Activated CD4-positive, alpha-beta T cell treated with anti-CD3 and anti-CD28 coated beads for 4 hours (primary cell): ENCODE measurements at places on chromosomes 6 and 20.

- no peak for DNase-seq
Measured at GRCh38 chr6:40128127-40128526, 193.9 kb upstream of the MOCS1 start.

DNA sequence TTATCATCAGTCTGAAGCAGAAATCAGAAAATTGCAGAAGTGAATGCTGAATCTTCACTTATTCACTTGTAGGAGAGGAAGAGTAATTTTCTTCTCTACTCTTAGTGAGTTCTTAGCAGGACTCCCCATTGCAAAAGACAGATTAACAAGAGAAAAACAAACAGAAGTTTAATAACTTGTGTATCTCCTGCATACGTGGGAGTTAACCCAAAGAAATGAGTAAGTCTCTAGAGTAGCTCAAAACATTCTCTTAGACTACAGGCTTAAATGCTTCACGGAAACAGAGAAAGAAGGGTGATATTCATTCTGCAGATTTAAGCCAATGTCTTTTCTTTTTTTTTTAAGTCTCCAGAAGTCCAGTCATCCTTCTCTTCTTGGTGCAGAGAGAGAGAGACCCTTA, 97.9 kb upstream of the TMEM181 start:
- DNase-seq = no peak

DNA sequence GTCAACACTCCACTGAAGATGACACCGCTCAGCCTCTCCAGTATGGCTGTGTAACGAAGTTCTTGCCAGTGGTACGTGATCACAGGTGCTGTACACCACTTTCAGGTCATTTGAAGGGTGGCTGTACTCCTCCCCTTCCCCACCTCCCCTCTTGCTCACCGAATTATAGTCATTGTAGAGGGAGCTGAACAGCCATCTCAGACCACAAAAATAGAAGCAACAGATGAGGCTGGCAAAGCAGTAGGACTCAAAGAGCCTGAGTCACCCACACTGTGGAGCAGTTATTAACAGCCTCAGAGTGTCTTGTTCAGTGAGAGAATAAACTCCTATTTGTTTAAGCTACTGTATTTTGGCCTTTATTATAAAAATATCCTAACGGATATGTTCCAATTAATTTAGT, 192.5 kb upstream of the MCHR2 start:
- no peak for DNase-seq

GRCh38 chr6:79657238-79657637, 26.1 kb downstream of the SH3BGRL2 start:
- no peak for DNase-seq

DNA sequence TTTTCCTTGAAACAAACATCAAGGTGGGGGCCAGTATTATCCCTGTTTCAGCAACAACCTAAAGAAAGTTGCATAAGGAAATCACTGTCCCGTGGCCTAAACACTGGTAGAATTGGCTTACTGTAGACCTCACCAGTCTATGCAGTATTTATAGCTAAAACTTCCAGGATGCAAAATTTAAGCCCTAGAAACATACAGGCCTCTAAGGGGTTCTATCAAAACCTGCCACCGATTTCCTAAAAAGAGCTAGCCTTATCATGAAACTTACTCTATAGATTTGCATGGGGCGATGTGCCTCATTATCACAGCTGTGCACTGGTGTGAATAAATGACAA, 84.3 kb upstream of the FOXQ1 start:
- no peak for DNase-seq

GRCh38 chr6:168373389-168373788, 53.8 kb upstream of the DACT2 start:
- DNase-seq = no peak

DNA sequence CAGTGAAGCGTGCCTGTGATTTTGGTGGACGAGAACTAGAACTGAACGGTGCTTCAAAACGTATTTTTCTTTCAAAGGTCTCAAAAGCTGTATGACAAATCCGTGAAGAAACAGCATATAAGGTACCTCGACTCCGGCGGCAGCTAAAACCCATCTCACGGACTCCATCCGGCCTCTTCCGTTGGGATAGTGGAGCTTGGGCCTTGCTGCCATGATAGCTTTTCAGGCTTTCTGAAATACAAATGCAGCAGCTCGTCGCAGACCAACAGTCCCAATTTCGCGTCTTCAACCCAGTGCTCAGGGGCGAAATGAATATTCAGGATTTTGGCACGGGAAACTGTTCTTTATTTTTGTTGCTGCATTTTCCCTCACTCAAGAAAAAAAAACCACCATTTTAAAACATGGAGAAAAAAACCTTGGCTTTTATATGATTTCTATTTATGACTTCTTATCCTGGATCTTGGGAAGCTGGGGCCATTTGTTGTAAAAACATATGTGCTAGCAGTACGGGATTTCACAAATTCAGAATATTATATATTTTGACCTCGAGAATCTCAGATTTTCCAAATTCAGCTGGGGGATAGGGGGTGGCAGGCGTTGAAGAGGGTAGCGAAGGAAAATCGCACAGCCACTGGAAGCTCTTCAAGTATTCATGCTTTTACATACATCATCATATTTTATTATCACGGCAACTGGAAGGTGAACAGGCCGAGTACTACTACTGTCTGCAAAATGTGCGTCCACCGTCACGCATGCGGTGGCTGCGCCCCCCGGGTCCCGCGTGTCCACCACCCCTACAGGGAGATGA, 849 bp downstream of the GSTA4 start:
- no peak for DNase-seq

- DNase-seq = no peak
Measured at GRCh38 chr6:138507977-138508675, 8.8 kb upstream of the NHSL1 start.

DNA sequence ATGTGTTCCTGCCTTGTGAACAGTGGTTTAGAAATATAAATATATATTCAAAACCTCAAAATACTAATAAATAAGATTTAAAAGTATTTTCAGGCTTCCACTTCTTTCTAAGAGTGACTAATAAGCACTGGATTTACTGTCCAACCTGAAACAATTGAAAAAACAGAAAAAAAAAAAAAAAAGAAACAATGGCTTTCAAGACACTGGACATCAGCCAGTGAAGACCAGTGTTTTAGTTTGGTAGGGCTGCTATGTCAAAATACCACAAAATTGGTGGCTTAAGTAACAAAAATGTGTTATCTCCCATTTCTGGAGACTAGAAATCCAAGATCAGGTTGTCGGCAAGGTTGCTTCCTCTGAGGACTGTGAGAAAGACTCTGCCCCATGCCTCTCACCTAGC, 101.4 kb upstream of the PDE7B start:
- DNase-seq = no peak

DNA sequence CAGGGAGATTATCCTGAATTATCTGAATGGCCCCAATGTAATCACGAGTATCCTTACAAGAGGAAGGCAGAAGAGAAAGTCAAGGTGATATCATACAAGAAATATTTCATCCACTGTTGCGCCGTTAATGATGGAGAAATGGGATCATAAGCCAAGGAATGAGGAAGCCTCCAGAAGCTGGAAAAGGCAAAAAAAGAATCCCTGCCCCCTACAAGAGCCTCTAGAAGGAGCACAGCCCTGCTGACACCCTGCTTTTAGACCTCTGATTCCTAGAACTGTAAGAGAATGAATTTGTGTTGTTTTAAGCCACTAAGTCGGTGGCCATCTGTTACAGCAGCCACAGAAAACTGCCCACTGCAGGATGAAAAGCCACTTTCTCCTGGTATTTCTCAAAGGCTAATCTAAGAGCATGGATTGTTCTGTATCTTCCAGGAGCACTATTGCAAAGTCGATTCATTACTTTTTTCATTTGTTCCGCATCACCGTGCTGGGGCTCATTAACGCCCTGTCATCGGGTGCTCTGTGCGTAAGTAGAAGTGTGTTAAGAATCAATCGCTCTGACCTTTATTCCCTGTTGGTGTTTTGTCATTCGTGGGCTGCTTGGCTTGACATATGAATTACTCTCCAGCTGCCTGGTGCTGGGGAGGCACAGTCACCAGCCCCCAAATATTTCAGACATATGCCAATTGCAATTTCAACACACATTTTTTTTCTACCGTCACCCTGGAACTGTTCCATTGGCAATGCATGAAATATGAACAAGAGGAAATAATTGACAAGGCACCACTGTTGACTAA, 117.0 kb downstream of the PCSK2 start:
- DNase-seq = no peak

GRCh38 chr6:72246926-72247325, 360.6 kb downstream of the RIMS1 start:
- no peak for DNase-seq

DNA sequence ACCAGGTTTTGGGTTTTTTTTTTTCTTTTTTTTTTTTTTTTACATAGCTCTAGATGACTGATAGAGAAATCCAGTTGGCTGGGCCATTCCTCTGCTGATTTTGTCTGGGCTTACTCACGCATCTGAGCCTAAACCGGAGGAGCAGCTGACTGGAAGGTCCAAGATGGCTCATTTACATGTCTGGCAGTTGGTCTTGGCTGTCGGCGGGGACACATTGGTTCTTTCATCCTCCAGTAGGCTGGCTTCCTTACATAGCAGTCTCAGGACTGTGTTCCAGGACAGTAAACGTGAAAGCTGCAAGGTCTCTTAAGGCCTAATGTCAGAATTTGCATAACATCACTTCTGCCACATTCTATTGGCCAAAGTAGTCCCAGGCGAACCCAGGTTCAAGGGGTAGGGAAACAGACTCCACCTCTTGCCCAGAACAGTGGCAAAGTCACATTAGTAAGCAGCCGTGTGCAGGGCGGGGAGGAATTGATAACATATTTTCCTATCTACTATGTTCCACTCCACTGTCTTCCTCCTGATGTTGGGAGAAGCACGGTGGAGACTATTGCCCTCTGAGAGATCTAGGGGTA, 87.0 kb downstream of the CDH22 start:
- no peak for DNase-seq

DNA sequence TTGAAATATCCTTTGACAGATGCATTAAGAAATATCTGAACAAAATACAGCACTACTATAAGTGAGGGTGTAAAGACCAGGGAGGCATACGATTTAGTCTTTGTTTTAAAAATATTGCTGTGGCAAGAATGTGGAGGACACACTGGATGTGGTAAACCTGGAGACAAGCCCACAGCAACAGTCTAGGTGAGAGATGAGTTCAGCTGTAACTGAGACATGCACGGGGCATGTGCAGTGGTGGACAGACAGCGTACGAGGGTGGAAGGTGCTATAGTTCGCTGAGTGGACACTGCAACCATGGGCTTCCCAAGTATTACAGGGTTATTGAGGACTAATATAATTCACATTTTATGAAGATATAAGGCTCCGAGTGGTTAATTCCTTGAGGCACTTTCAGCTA, 1.8 kb downstream of the NANP start:
- no peak for DNase-seq

- no peak for DNase-seq
Measured at GRCh38 chr6:104669483-104669882, 190.2 kb downstream of the HACE1 start.

GRCh38 chr20:50654904-50655303, 36.4 kb downstream of the RIPOR3 start:
- no peak for DNase-seq
